NT2/D1 (cell line): ENCODE measurements at places on chromosomes 13 and 19.

DNA sequence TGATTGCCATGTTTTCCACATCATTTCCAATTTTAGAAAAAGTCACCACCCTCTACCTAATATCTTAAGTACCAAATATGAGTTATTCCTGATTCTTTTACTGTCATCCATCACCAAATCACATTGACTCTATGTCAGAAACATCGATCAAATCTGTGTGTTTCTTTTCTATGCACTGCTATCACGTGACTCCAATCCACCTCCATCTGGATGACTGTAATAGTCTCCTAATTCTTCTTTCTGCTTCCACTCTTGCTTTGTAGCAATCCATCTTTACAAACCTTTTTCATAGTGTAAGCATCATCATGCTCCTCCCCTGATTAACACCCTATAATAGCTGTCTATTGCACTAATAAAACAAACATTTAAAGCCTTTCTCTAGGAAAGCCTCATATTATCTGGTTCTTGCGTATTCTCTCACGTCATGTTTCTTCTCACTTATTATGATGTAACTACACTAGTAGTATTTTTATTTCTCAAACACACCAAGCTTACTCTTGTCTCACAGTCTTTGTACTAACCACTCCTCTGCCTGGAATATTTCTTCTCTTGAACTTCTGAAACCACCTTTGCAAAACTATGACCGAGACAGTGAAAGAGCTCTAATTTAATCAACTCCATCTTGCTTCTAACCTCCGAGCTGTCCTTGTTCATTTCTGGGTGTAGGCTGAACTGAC lies 10.7 kb upstream of the FPR3 start:
- no peak for DNase-seq

- no peak for DNase-seq
Measured at GRCh38 chr13:67440236-67440975, 210.3 kb upstream of the PCDH9 start.

GRCh38 chr13:43908156-43909126 lies 28.7 kb downstream of the LACC1 start:
- DNase-seq, result no peak

GRCh38 chr19:35908010-35908441 lies at the start of gene TYROBP:
Gene TYROBP (minus strand): TSS chr19:35908295. CDS start chr19:35908228, 67 bp downstream.
- DNase-seq, result no peak

DNA sequence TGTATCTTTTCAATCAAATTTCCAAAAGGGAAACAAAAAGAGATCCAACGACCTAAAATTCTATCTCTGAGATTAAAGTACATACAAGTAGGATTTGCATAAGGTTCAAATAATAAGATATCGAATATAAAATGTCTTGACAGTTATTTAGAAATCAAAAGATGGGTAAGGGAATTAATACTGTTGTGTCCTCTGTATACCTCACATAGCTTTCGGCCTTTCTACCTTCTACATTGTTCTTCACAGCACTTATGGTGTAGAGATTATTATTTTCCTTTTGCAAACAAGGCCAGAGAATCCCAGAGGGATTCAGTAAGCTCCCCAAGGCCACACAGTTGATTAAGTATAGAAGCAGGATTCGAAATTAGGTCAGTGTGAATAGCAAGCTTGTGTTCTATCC lies 403.6 kb downstream of the SPRY2 start:
- DNase-seq, result no peak

DNA sequence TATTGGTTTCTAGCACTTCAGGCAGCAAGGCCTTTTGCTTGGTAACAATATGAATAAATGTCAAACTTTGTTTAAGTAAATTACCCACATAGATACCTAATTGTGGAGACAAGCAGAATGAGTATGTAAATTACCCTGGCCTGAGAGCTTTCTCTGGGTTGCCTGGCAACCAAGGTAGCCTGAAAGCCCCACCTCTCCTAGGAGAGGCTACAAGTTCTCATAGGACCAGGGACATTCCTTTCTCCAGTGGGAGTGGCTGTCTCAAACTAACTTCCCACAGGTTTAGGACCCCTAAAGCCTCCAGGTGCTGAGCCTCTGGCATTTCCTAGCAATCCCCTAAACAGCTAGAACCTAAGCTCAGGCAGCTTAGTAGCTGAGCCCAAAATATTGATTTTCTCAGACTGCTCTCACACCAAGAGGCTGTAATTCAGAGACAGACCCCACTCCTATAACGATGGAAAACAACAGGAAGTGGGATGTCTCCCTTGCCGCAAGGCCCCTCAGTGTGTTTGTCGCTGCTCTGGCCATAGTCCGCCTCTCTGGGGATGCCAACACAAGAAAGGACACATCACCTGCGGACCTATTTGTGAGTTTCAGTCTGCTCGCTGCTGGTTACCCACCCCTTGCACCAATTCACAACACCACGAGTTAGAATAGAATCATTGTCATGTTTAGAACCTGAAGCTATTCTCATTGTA lies 207.3 kb downstream of the DLEU7 start:
- peak; percentile 58 for DNase-seq

DNA sequence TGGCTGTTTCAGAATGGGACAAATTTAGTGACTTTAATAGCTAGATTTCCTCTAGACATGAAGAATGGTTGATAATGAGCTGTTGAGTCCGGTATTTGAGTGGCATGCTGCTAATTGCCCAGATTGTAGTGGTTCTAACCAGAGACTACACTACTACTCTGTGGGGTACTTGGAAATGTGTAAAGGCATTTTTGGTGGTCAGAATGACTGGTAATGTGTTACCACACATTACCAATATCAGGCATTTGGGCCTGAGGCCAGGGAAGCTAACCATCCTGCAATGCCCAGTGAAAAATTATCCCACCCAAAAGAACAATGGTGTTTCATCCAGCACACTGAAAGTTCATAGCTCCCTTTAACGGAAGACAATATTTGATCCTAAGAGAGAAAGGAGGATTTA lies 17.5 kb upstream of the N4BP2L1 start:
- no peak for DNase-seq

- DNase-seq, result no peak
Measured at GRCh38 chr13:27662738-27663470, 41.2 kb downstream of the POLR1D start.

DNA sequence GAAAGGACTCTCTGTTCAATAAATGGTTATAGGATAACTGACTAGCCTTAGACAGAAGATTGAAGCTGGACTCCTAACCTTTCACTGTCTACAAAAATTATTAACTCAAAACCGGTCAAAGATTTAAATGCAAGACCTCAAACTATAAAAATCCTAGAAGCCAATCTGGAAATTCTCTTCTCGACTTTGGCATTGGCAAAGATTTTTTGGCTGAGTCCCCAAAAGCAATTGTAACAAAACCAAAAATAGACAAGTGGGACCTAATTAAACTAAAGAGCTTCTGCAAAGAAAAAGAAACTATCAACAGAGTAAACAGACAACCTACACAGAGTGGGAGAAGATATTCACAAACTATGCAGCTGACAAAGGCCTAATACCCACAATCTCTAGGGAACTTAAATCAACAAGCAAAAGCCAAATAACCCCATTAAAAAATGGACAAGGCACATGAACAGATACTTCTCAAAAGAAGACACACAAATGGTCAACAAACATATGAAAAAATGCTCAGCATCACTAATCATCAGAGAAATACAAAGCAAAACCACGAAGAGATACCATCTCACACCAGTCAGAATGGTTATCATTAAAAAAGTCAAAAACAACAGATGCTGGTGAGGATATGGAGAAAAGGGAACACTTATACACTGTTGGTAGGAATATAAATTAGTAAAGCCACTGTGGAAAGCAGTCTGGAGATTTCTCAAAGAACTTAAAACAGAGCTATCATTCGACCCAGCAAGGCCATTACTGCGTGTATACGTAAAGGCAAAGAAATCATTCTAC lies 266.3 kb downstream of the DNAJC15 start:
- DNase-seq, result no peak

DNA sequence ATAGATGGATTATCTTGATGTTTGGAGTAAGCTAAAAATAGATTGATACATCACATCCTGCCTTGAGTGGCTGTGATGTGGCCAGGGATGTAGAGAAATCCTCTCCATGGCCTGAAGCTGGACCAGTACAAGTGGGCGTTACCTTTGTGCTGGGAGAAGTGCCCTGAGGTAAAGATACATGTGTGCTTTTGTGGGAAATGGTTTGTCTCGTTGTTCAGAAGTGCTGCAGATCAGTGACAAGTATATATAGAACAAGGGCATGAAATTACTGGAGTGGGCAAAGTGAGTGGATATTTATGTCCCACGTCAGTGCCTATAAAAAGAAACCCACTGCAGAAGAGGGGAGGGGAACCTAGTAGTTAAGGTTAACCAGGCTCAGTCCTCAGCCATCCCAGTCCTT lies 12.2 kb upstream of the ZNF304 start:
- no peak for DNase-seq

DNA sequence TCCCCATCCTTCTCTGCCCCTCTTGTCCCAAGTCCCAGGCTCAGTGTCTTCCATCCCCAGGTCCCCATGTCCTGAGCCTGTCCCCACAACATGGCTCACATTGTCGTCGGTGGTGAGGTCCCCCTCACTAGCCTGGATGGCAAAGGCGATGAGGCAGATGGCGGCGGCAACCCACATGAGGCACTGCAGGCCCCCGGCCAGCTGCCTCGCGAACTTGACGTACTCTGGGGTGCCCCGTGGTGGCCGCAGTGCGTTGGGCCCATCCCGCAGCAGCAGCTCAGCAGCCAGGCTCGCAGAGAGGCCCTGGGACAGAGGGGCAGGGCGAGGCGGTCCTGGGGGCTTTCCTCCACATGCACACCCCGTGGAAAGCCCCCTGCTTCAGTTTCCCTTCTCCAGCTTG lies 1.1 kb downstream of the ATP4A start:
- DNase-seq, result no peak

DNA sequence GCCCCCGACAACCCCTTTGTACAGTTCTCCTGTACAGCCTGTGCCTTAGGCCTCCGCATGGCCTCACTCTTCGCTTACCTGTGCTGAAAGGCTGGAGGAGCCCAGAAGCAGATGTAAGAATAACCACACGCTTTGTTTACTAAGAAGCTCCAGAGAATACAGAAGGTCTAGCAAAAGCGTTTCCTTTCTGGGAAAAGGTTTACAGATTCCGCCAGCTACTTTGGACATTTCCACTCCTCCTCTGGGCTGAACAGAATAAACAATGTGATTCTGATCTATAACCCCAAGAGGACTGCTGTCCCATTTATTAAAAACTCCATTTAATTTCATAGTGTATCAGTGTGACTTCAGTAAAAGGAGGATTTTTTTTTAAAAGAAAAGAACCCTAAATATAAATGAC lies 339.2 kb downstream of the DNAJC15 start:
- no peak for DNase-seq

DNA sequence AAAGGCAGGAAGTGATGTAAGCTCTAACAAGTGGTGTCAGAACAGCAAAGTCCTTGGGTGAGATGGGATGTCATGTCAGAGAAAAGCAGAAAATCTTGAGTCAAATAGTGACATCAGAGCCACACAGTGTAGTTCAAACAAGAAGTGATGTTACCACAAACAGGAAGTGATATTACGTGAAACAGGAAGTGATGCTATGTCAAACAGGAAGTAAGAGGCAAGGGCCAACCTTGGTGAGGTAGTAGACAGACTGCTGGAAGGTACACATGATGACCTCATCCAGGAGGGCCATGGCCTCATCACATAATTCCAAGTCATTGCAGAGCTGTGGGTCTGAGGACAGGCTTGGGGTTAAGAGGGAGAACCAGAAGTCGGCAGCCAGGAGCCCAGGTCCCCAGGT lies 7.0 kb upstream of the MAMSTR start:
- no peak for DNase-seq

- DNase-seq, result no peak
Measured at GRCh38 chr19:1279782-1280341, 4.5 kb downstream of the FAM174C start.

- DNase-seq, result no peak
Measured at GRCh38 chr13:99646866-99647595, 145.8 kb downstream of the TM9SF2 start.

DNA sequence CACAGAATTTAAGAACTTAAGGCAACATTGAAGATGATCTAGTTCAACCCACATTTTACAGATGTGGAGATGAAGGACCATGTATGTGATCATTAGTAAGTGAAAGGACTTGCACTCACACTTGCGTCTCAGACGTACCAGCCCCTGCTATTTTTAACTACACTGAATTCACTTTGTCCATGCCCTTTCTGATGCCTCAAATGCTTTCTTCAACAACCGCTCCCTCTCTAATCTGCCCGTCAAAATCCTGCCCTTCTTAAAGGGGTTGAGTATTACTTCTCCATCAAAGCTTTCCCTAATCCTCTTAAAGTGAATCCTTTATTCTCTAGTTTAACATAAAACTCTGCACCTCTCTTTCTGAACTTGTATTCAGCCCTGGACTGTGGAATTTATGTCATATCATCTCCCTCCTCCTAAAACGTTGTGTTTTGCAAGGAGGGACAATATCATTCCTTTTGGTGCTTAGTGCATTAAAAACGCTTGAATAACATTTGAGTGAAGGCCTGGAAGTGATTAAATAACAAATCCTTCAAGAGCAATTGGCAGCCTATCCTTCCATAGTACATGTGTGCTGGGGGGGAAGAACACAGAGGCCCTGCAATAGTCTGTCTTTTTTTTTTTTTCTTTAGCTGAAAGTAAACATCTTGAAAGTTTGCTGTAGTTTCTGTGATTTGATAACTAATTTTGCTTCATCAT lies 493.3 kb downstream of the LMO7 start:
- no peak for DNase-seq

DNA sequence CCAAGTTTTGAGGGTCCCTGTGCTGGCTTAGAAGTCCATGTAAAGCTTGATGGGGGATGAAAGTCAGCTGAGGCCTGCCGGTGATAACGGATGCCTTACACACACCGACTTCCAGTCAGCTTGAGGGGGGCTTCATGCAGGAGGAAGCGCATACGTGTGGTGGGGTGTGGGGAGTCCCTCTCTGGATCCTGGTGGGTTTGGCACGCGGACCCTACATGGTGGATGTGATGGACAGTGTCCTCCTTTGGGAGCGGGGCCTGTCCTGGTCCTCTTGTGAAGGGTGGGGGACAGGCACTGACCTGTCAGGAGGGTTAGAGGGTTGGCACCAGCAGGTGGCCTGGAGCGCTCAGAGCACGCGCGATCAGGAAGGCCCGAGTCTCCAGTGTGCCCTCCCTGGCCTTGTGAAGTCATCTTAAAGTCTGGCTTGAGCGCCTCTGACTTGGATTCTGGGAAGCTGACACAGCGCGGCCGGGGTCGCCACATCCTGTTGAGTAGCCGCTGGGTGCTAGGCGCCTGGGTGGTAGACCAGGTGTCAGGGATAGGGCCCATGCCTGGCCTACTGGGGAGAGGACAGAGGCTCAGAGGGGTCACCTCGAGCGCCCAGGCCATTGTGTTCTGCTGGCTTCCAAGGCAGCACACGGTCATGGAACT lies 2.9 kb downstream of the DAZAP1 start:
- no peak for DNase-seq

DNA sequence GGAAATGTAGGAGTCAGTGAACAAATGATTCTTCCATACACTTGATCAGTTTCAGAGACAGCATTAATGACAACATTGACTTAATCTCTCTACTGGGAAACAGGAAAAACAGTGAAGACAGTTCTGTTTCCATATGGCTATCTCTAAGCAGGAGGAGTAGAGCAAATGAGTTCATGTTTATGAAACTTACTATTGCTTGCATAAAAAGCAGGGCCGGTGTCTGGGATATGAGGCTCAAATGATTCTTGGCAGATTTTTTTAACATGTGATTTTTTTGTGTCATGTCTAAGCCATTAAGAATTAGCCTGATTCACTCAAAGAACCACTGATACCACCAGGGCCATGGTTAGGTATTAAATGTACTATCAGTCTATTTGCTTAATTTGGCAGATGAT lies 141.9 kb downstream of the SLC7A1 start:
- DNase-seq, result no peak

GRCh38 chr13:75800545-75800944 lies 164.4 kb downstream of the LMO7 start:
- DNase-seq, result no peak
